ENCODE measurements at places on chromosomes 13 and 19. TPM values are rescaled to one million over a fixed set of nuclear protein-coding genes. Genes with fewer than 3 reads are reported as not detected.
A peak's percentile ranks its signal among the peaks of the same experiment; 100 is the strongest.

DNA sequence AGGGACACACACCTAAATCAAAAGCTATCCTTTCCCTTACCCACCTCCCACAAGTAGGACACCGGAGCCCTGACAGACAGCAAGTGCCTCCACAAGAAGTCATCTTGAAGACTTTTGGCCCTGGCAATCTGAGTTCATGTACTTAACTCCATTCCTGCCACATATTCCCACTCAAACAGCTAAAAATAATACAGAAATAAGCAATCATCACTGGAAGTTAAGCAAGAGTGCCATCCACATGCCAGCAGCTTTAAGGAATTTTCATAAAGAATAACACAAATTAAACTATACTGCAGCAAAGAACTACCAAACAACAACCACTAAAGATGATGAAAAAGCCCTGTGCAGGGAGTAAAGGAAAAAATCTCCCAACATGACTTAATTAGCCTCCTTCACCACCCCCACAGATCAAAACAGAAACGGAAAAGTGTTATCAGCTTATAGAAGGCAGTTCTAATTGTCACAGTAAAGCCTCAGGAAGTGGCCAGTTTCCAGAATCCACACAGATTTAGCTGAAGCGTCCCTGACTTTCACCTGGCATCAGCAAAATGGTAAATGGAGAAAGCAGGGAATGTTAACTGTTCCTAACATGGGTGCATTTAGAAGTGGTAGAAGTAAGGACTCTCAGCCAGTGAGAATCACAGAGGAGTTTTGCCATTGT lies 343.9 kb downstream of the TBC1D4 start:
- H3K4me1 ChIP-seq, result no peaks in the 10 kb centered on the region
- H3K27me3 ChIP-seq, result no peaks in the 10 kb centered on the region
- DNase-seq, result no peak
- H3K27ac ChIP-seq, result no peak overlapping the region

DNA sequence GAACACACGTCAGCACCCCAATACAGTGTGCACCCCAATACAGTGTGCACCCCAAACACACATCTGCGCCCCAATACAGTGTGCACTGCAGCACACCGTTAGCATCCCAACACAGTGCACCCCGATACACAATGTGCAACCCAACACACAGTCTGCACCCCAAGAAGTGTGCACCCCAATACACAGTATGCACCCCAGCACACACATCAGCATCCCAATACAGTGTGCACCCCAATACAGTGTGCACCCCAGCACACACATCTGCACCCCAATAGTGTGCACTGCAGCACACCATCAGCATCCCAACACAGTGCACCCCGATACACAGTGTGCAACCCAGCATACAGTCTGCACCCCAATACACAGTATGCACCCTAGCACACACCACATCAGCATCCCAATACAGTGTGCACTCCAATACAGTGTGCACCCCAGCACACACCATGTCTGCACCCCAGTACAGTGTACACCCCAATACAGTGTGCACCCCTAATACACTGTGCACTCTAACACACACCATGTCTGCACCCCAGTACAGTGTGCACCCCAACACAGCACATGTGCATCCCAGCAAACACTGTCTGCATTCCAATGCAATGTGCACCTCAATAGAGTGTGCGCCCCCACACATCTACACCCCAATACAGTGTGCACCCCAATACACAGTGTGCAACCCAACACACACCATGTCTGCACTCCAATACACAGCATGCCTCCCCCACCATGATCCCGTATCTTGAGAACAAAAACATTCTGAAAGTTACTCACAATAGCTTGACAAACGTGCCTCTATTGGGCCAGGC lies 855 bp upstream of the CARS2 start:
- no peak for DNase-seq
- H3K4me3 ChIP-seq, result peak overlapping the region; percentile 57
- H3K4me1 ChIP-seq, result peaks cover 10% of the 10 kb centered on the region
- H3K27me3 ChIP-seq, result no peaks in the 10 kb centered on the region
- peak overlapping the region; percentile 24 for H3K27ac ChIP-seq

- no peaks in the 10 kb centered on the region for H3K27me3 ChIP-seq
- DNase-seq, result no peak
- H3K4me1 ChIP-seq, result no peaks in the 10 kb centered on the region
- no peak overlapping the region for H3K27ac ChIP-seq
- no peak overlapping the region for H3K4me3 ChIP-seq
These were observed 56.2 kb upstream of the ARHGEF7 start for GRCh38 chr13:111058796-111059506.

GRCh38 chr13:22162889-22163288 lies 492.0 kb downstream of the FGF9 start:
- H3K27me3 ChIP-seq, result no peaks in the 10 kb centered on the region
- H3K4me1 ChIP-seq, result no peaks in the 10 kb centered on the region
- H3K27ac ChIP-seq, result no peak overlapping the region
- DNase-seq, result no peak
- no peaks in the 10 kb centered on the region for H3K36me3 ChIP-seq

GRCh38 chr19:3809881-3810707 lies 23.9 kb upstream of the MATK start:
- H3K27ac ChIP-seq, result no peak overlapping the region
- H3K4me1 ChIP-seq, result no peaks in the 10 kb centered on the region
- no peak for DNase-seq
- no peaks in the 10 kb centered on the region for H3K27me3 ChIP-seq

Gene GDF15
- 55.3 TPM for total RNA-seq

DNA sequence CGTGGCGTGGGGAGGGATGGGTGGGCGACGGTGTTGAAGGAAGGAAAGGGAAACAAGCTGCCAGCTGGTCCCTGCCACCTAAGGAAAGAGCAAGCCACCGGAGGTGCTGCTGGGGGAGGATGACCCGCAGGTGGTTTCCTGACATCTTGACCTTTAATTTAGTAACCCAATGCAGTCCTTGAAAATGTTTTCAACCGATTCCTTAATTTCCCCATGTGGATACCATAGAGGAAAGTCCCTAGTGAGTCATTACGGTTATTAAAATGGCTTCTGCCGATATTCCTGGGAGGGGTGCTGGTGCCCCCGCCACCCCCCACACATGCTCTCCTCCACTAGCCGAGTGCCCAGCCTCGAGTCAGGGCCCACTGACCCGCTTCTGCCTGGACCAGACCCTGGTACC lies 6.3 kb upstream of the ANKRD10 start:
- DNase-seq, result no peak
- no peaks in the 10 kb centered on the region for H3K27me3 ChIP-seq
- no peak overlapping the region for H3K4me3 ChIP-seq
- H3K27ac ChIP-seq, result no peak overlapping the region

GRCh38 chr19:53875602-53876325 lies 6.2 kb upstream of the PRKCG start:
- DNase-seq, result no peak
- no peak overlapping the region for H3K27ac ChIP-seq
- peaks cover 4% of the 10 kb centered on the region for H3K4me1 ChIP-seq
- peaks cover 3% of the 10 kb centered on the region for H3K36me3 ChIP-seq
- H3K27me3 ChIP-seq, result no peaks in the 10 kb centered on the region
- no peak overlapping the region for H3K4me3 ChIP-seq
